Activated T-cell treated with anti-CD3 and anti-CD28 coated beads, Interleukin-2, amount 50 U/mL, for 24 hours (primary cell): ENCODE measurements at places on chromosomes 5 and 9.

DNA sequence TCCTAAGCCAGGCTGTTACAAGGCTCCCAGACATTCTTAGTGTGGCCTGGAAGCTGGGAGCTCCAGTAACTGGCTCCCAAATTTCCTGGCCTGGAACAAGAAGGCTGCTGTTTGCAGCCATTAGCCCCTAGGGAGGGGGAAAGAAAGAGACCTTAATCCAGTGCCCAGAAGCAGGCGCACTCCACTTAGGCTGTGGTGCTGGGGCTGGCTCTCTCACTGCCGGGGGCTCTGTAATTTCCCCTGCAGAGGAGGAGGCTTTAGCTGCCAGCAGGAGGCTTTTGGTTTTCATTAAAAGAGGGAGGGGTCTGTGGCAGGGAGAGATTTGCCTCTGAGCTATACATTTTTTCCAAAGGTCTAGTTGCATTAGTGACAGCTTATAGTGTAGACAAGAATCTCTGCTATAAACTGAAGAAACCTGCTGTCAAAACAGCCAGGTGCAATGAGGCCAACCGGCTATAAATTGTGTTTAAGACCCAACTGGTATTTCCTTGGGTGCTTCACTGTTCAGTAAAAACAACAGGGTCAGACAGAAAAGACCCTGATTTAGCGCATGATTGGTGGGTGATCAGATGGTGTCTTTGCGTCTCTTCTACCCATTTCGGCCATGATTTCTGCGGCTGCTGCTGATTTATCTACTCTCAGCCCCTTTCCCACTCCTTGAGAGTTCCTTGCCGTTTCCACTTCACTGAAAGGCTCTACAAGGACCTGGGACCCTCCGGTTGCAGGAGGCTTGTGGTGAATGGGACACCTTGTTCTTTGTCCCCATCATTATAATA is 254.6 kb downstream of the AOPEP start:
- no peak for DNase-seq

- no peak for DNase-seq
Measured at GRCh38 chr9:122078557-122078956, 14.6 kb downstream of the TTLL11 start.

GRCh38 chr5:20041326-20042274 is 53.6 kb upstream of the CDH18 start:
- DNase-seq = no peak

DNA sequence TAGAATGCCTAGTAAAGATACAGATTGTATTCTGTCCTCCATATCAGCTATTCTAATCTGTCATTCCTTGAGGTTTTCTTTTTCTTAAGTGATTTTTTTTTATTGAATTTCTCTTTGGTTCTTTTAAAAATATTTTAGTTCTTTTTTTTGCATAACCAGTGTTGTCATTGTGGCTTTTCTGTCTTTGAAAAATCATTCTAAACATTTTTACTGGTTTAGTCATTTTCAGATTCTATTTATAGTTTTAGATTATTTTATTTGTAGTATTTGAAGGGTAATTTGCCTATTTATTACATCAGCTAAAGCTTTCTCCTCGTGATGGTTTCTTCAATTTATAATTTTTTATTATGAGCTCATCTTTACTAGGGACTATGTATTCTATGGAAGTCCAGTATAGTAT is 78.1 kb downstream of the NDUFAF2 start:
- DNase-seq = no peak

DNA sequence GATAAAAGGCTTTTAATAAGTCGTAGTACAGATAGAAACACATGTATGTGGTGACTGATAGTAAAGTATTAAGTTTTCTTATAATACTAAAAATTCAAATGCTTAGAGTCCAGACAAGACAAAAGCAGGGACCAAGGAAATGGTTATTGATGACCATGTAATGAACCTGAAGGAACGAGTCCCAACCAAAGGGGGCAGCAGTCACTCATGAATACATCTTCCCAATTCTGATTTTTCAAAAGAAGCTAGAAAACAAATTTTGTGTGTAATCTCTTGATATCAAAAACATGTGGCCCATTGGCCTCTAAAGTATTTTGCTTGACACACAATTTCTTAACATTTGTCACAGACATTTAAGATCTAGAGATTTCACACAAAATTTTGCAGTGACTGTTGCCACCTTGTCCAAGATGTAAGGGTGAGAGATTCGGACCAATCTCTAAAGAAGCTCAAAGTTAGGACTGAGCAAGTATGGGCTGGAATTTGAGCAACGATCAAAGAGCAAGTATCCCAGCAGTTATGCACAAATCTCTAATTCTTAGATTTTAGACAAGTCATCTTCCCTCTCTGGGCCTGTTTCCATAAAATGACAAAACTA is 66.8 kb downstream of the ARL15 start:
- no peak for DNase-seq

DNA sequence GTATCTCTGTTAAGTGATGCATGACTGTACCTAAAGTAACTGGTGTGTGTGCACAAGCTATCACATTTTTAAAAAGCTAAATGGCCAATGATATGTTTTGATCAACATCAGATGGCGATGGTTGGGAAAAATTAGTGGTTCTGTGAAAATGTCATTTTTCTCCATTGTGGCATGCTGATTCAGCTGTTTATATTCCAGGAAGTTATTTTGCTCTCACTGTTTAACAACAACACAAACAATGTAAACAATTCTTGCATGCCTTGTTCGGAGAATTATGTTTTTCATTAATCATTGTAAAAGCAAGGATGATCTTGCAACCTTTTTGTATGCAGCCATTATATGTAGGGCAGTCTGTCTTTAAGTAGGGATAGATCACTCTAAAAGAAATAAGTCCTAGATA is 106.1 kb upstream of the LHFPL2 start:
- DNase-seq = no peak

- no peak for DNase-seq
Measured at GRCh38 chr9:73160868-73161267, 9.2 kb downstream of the ANXA1 start.

DNA sequence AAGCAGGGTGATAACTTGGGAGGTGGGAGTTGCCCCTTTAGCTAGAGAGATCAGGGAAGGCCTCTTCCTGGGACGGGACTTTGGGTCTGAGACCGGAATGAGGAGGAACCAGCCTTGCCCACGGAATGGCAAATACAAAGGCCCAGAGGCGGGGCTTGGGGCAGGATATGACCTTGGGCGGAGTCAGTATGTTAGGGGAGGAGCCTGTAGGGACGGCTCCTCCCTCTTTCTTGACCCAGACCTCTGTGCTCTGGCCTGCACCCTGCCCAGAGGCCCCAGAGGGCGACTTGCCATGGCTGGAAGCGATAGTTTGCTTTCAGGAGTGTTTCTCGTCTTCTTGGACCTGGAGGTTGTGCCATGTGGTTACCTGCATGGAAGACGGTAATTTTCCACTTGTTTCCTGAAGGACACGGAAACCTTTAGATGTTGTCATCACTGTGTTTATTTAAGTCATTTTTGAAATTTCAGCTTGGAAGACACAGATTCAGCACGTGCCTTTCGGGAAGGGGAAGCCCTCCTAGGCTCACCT is 85.6 kb downstream of the DAB2IP start:
- DNase-seq = no peak

- no peak for DNase-seq
Measured at GRCh38 chr5:107127878-107128277, 542.9 kb downstream of the EFNA5 start.

DNA sequence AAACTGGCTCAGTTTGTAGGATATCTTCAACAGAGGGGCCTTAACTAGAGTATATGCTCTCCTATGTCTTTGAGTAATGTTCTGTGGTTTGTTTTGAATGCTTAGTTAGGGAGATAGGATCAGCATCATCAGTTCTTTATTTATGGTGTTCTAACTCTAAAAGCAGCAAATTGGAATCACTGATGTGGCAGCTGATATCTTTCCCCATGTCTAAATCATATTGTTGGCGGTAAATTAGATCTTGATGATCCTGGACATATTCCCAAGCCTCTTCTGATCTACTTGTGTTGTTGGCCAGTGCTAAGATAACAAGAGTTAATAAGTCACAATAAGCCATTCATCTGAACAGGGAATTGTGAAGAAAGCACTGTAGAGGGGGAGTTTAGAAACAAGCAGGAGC is 332.4 kb upstream of the DAB2 start:
- DNase-seq = no peak

DNA sequence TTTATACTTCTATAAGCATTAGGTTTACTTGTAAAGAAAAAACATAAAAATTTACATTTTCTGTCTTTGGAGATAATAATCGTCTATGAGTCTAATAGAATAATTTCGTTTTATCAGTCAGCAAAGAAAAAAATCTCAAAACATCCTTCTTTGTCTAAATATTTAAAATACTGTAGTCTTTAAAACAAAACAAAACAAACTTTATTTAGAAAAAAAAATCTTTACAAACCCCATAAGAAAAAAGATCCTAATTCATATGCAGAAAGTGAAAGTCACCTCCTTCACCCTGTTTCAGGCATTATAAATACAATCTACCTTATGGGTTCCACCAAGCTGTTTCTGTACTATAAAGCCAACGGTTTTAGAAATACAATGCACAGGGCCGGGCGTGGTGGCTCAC is 5.6 kb downstream of the LARS1 start:
- no peak for DNase-seq

DNA sequence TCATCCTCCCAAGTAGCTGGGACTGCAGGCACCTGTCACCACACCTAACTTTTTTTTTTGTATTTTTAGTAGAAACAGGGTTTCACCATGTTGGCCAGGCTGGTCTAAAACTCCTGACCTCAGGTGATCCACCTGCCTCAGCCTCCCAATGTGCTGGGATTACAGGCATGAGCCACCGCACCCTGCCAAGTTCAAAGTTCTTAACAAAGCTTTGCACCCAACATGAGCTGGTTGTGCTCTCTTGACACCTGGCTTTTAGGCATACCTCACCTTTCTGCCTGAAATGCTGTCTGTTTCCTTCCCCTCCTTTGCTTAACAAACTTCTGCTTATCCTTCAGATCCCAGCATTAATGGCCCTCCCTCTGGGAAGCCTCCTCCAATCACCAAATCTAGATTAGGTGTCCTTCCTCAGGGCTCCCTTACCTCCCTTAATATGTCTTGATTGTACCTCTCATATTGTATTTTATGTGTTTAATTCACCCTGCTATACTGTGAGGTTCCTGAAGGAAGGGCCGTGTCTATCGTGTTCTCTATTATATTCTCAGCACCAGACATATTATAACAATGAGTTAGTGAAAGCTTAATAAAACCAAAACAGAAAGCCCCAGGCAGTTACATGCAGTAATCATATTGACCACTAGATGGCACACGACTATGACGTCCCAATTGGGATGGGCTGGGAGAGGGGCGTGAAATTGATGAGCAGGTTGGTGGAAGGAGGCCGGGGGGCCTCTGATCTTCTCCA is 62.9 kb upstream of the PPARGC1B start:
- peak; percentile 32 for DNase-seq

DNA sequence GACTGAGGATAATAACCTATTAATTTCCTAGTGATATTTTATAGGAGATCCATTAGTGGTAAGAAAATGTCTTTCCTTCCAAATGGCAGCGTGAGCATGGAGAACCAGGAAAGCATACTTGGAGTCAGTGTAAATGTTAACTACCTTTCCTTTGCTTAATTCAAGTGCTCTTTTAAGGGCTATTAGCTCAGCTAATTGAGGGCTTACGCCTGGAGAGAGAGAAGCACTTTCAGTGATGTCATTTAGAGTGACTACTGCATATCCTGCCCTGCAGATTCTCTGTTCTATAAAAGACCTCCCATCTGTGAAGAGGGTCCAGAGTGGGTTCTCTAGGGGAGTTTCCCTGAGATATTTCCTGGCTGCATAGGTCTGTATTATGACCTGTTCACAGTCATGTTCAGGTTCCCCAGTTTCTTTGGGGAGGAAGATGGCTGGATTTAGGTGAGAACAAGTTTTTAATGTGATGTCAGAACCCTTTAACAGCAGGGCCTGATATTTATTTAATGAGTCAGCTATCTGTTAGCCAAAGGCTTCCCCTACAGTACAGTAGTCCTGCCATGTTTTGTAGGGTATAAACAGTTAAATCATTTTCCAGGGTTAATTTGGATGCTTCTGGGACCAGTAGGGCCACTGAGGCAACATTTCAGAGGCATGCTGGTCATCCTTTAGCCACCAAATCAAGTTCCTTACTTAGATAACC is 89.6 kb downstream of the TRIM36 start:
- no peak for DNase-seq

DNA sequence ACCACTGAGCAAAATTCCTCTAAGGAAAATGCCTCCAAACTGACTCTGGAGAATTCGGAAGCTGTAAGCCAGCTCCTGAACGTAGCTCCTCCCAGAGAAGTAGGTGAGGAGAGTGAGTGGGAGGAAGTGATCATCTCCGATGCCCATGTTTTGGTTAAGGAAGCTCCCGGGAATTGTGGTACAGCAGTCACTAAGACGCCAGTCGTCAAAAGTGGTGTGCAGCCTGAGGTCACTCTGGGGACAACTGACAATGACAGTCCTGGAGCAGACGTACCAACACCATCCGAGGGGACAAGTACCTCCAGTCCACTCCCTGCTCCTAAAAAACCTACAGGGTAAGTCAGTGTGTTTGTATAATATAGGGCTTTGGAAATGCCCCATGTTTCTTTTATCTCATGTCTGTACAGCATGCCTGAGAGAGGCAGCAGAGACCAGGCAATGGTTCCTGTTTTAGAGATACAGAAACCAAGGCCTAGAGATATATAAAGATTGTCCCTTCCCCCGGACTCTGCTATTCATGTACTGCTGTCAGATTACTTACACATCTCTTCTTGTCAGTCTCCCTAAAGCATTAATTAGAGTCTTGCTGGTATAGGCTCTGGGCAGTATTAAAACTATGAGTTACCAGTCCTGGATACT is 23.9 kb downstream of the HMGXB3 start:
- no peak for DNase-seq
